ENCODE measurements at places on chromosomes 3 and 15.

DNA sequence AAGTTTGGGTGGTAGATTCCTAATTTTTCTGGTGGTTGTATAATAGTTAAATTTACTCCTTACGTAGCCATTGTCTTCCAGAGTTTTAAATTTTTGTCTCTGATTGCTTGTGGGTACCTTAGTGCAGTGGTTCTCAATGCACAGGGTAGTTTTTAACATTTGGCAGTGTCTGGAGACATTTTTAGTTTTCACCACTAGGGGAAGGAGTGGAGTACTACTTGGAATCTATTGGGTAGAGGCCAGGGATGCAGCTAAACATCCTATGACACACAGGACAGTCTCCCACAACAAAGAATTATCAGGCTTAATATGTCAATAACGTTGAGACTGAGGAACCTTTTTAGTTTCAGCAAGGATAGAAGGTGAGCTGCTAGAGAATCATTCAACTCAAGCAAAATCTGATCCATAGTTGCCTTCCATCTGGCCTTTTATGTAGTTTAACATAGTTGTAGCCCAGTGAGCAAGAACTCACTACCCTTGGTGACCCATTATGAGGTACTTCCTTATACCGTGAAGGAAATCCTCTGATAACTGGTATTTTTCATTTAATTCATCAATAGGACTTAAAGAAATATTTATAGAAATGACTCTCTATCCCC lies 8.6 kb upstream of the STX19 start:
- no peak for DNase-seq

DNA sequence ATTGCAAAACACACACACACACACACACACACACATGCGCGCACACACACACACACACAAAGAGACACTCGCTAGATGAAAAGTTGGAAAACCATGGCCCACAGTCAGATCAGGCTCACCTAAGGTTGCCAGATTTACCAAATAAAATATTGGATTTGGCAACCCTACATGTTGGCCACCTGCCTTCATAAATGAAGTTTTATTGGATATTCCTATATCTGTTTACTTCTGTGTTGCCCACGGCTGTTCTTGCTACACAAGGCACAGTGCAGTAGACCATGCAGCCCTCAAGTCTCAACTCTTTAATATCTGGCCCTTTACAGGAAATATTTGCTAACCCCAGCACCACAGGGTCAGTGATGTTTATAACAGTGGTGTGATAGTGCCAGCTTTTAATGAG lies 445.0 kb upstream of the PROK2 start:
- DNase-seq, result no peak

GRCh38 chr3:34254285-34254684 lies 455.9 kb downstream of the PDCD6IP start:
- DNase-seq, result no peak

DNA sequence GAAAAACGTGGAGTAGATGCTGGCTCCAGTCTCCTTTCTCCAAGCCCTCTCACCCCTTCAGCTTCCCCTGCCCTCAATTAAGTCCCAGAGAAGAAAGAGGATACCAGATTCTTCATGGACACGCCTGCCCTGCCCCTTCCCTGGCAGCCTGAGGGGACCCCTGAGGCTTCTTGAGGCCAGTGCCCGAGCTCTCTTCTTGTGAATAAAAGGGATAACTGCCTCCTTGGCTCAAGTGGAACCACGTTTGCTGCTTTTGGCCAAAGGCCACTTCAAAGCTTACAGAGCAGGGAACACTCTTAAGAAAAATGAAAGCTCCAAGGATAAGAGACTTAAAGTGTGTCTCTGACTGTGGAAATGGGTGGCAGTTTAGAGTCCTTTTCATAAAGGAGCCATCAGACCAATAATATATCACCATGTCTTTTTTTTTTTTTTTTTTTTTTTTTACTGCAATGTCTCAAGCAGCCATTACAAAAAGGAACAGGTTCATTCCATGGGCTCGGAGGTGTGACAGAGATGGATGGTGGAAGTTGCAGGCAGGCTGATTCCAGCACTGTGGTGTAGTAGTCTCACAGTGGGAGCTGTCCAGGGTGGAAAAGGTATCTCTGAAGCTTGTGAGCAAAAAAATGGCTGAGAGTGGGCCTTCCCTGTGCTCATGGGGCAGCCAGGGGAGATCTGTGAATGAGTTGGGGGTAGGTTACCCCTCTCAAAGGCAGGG lies 108.8 kb downstream of the SEMA5B start:
- DNase-seq, result no peak

- DNase-seq, result peak; percentile 24
These were observed 60.6 kb downstream of the FGD5 start for GRCh38 chr3:14879211-14879874.

GRCh38 chr3:147962408-147963164 lies 553.4 kb downstream of the ZIC1 start:
- no peak for DNase-seq

DNA sequence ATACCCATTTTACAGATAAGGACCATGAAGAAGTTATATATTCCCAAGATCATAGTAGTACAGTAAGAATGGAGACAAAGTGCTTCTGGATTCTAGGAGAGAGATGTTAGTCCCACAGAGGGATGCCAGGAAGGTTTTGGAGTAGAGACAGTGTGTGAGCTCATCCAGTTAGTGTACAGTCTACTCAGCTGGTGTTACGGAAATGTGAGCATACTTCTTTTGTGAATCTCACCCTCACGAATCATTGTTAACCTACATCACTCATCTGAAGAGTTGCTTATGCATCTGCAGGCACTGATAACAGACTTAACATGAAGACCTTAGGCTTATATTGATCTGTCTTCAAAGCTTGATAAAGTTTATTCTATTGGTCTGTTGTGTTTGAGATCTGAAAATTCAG lies 106.6 kb upstream of the PTPRG start:
- no peak for DNase-seq

DNA sequence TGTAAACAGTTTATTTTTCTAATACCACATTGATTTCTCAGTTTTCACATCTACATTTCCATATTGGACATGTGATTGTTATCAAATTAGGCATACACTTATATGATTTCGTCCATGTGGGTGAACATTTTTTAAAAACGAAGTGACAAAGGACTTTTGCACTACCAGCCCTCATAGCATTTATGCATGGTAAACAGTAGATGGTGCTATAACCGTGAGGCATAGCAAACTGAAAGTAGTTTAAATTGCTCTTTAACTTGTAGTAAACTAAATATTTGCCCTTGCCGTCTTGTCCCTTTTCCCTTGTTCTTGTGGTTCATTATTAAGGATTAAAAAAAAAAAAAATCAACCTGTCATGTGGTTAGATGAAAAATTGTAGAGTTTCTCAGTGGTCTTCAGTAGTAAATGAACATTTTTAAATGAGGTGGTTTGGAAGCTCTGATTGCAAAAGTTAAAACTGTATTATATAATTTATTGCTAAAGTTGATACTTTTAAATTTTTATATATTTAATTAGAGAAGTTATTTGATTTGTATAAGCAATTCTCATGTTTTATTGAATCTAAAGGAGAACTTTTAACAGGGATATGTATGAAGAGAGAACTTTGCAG lies 24.0 kb downstream of the STX19 start:
- DNase-seq, result no peak

DNA sequence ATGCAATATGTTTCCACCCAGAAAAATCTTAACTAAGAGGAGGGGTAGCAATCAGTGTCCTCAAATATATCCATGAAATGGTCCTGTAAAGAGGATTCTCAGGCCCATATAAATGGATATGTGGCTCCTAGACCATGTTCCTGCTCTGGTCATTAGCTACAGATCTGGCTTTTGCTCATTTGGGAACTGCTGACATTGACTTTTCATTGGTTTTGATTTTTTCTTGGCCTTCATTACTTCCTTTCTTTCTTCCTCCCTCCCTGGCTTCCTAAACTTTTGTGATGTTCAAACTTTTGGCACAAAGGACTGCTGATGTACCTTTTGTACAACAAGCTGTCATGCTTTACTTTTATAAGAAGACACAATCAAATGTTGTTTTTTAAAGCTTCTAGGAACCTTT lies 41.6 kb upstream of the SNRK start:
- no peak for DNase-seq

- DNase-seq, result no peak
These were observed 25.2 kb downstream of the CCNL1 start for GRCh38 chr3:157134620-157135191.

DNA sequence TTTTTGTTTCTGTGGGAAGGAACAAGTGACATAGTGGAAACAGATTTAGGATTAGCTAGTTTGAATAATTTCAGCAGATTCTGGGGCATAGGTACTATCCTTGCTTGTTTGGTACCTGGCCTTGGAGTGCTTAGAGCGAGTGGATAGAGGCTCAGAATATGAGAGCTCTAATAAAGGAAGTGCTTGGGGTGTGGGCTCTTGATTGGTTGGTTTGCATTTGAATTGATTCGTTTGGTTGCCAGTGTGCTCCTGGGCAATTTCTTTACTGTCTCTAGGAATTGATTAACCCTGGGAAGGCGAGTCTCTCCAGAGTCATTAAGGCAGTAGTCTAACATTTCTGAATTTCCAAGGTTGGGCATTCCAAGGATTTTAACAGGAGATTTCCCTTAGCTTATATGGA lies 98.0 kb downstream of the DTWD1 start:
- no peak for DNase-seq

GRCh38 chr3:45496555-45496954 lies 98.0 kb upstream of the LIMD1 start:
- DNase-seq, result no peak

- no peak for DNase-seq
These were observed 71.4 kb upstream of the PSMD6 start for GRCh38 chr3:64094713-64095079.

- no peak for DNase-seq
These were observed 4.7 kb downstream of the NFKBIZ start for GRCh38 chr3:101853982-101854381.

- no peak for DNase-seq
These were observed 70.9 kb downstream of the ANP32A start for GRCh38 chr15:68749793-68750192.

- no peak for DNase-seq
These were observed 57.2 kb upstream of the TIPARP start for GRCh38 chr3:156617145-156617544.

- no peak for DNase-seq
These were observed 84.7 kb upstream of the THBS1 start for GRCh38 chr15:39495871-39496840.

- DNase-seq, result no peak
These were observed 166.4 kb upstream of the PROK2 start for GRCh38 chr3:71951361-71951760.

GRCh38 chr3:10173926-10174435 lies 9.3 kb downstream of the IRAK2 start:
- no peak for DNase-seq

DNA sequence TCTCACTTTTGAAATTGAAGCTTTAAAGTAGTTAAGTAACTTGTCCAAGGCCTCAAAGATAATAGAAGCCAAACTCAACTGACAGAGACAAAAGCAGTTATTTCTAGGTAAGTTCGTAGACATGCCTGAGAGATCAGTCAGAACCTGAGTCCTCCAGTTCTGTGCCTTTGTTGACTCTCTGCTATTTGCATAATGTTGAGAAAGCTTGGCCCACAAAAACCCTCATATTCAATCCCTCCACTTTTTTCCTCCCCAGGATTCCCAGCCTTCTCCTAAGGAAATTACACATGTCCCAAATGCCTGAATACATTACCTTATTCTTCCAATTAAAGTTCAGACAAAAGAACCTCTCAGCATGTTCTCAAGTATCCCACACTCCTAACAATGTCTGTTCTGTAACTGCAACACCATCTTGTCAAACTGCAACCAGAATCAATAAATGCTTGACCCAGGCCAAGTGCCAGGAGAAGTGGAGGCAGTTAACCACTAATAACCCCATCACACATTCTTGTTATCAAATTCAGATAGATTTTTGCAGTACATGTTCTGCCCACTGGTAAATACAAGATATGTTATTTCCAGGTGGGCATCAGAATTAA lies 217.8 kb downstream of the LRRC3B start:
- DNase-seq, result no peak

GRCh38 chr3:142029791-142030190 lies 119.6 kb downstream of the TFDP2 start:
- no peak for DNase-seq

DNA sequence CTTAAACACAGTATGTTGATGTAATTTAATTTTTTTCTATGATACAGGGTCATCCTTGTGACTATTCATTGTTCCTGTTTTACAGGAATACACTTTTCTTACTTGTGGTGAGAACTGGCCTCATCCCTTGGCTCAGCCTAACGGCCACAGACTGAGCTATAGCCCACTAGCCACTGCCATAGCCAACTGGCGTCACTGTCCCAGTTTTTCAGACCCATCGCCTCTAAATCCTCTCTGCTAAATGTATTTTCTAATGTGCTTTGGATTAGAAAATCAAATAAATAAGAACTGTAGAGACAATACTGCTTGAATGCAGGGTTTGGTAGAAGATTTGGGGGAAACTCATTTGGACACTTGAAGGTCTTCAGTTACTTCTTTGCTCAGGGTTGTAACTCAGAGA lies 113.1 kb downstream of the TIGIT start:
- DNase-seq, result no peak

GRCh38 chr3:151971814-151972579 lies 98.6 kb downstream of the SUCNR1 start:
- DNase-seq, result no peak

- no peak for DNase-seq
These were observed 4.8 kb downstream of the SLC6A6 start for GRCh38 chr3:14407203-14407602.

DNA sequence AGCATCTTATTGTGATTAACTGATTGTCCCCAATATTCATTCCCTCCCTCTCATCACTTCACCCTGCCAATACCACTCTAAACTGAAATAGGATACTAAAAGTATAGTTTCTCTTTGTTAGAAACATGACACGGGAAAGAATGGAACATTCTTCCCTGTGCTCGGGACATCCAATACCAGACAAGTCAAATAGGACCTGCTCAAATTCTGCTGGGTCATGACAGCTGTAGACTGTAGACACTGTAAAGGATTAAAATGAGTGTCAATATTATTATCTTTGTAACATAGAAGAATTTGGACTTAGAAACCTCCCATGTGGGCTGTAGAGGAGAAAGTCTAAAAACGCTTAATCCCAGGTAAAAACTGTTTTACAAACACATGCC lies 315.0 kb upstream of the NR2E3 start:
- DNase-seq, result no peak

GRCh38 chr3:170355738-170356595 lies 1.5 kb upstream of the SKIL start:
- DNase-seq, result peak; percentile 8

GRCh38 chr15:74396445-74397238 lies 29.2 kb upstream of the CYP11A1 start:
- DNase-seq, result peak; percentile 74

DNA sequence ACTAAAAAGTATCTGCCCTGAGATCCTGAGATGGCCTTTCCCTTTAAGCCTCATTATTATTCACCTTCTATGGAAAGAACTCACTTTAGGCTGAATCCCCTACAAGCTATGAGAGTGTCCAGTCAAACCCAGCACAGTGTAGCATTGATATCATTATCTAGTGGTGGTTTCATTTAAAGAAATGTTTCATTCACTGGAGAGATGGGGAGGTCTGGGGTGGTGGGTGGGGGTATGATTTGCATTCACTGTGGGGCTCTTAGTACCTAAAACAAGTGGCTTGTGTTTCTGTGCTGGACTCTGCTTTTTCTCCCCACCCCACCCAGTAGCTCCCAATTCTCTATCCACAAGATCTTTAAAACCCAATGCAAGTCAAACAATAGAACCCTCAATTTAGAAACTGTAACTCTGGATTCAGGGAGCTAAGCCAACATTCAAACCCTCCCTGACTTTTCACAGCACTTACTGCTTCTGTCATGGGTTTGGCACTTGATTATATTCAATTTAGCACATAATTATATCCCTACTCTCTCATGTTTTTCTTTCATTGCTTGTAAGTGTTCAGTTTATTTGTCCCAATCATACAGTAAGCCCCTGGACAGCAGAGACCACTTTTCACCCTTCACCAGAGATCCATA lies 310.5 kb upstream of the THBS1 start:
- DNase-seq, result no peak

All from stimulated activated CD4-positive, alpha-beta T cell treated with anti-CD3 and anti-CD28 coated beads, Interleukin-4, amount 100 ng/mL, for 24 hours (primary cell).